CD4-positive, alpha-beta memory T cell (primary cell): ENCODE measurements at places on chromosomes 7 and 10.

DNA sequence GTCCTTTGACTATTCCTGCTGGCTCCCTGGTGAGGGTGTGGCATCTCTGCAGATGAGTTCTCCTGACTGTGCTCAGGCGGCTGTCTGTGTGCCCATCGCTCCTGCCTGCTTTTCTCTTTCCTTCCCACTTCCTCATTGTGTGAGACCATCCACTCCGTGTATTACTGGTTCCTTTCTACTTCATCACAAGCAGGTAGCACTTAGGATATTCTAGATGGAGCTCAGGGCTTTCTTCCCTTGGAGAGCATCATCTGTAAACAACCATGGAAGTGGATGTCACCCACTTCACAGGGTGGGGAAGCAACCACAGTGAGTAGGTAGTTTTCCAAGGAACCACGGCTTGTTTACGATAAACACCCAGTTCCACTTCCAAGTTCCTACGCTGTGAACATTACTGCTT, 15.7 kb downstream of the DNAJB6 start:
- DNase-seq: no peak

DNA sequence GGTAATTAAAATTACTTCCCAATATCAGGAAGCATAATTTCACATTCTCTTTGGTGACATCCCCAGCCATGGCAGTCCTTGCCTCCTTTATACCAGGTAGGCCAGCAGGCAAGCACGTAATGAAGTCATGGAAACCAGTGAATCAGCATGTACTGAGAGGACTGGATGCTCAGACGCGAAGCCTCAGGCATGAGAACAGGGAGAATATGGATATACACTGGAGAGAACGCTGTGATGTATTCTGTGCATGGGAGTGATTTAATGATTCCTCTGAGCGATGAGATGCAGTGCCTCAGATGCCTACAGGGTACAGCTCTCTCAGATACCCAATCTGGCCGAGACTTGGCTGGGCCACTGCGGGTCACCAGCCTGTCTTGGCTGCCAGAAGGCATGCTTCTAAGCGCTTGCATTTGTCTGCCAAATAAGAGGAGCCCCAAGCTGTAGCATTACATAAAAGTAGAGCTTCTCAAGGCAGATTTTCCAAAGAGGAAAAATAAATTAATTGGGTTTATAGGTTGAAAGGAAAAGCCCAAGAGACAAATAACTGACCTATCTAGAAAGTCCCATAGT, 238.1 kb downstream of the RELN start:
- DNase-seq: no peak

- no peak for DNase-seq
These were observed 7.8 kb upstream of the LAMB4 start for GRCh38 chr7:108137993-108138392.

- DNase-seq: no peak
These were observed 402.6 kb downstream of the SORCS1 start for GRCh38 chr10:106761906-106762305.

GRCh38 chr10:35336921-35337823, 863 bp downstream of the CCNY start:
- DNase-seq: no peak

GRCh38 chr7:13197501-13197900, 510.1 kb downstream of the ARL4A start:
- DNase-seq: no peak

DNA sequence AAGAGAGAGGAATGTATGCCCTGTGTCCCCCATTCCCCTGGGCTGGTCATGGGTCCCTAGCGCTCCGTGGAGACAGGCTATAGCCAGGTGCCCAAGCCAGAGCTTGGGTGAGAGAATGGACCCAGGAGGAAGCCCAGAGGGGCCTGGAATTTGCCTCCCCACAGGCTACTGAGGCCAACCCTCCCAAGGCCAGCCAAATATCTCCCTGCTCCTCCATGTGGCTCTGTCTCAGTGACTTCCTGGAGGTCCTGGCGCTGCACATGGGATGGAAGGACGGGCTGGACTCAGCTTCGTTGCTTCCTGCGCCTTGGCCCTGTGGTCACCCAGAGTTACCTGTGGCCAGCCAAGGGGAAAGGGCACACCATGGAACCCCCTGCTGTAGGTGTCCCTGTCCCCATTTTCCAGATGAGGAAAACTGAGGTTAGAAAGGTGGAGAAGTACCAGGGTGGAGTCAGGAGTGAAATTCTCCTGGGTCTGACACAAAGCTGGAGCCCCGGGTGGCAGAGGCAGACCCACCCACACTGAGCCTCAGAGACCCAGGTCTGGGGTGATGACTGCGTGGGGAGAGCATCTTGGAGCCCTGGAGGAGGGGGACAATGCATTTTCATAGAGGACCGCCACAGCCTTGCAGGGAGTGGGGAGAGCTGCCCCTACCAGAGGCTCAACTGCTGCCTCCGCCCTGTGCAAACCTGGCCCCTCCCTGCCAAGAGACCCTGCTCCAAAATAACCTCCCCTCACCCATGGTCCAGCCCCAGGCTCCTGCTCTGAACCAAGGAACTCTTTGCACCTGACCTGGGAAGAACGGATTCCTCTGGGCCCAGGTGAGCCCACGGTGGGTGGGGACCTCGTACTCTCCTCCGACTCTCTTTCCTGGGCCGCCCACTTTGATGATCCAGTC, 42.6 kb downstream of the TMEM270 start:
- DNase-seq: no peak

DNA sequence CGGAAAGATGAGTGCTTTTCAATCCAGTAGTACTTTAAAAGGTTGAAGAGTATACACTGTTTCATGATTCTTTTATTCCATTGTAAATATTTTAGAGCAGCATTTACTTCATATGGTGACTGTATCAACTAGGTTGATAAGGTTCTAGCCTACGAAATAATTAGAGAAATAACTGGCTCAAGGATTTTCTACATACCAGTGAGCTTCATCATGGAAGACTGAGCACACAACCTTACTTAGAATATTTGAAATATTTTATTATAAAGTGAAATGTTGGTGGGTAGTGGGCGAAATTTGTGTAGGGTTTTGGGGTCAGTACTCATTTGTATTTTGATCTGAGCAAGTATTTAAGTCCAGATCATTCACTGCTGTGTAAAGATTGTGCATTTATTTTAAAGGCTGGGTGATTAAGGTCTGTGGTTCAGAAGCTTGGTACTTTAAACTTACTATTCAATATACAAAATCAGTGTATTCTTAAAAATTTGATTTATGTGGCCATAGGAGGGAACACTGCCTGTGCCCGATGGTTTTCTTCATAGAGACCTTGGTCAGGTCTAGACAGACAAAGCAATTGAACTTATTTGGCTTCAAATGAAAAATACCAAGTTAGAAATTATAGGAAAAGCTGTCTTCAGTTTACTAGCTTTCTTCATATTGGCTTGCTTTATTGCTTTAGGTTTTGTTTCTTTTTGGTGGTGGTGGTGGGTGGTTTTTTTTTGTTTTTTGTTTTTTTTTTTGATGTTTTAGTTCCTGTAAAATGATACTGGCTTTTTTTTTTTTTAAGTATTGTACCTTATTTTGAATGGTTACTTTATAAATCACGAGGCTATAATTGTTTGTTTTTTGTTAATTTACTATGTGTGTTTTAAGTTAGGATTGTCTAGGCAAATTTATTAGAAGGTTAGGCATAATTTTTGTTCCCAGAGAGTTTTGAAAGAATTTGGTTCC, 3.0 kb downstream of the KMT2E start:
- no peak for DNase-seq

DNA sequence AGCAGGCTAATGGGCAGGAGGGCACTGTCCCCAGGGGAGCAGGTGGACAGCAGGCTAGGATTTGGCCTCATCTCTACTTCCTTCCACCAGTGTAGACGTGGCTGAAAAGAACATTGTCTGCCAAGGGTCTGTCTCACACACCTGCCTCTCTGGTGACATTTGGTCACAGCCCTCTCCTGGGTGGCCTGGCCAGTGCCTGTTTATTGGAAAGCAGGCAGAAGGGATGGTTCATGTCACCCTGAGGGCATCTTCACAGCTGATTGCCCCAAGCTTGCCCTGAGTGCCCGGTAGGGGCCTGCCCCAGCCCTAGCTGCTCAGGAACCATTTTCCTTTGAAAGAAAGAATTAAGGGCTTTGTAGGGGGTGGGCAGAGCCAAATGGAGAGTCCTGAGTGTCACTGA, 138.7 kb downstream of the C10orf105 start:
- no peak for DNase-seq

DNA sequence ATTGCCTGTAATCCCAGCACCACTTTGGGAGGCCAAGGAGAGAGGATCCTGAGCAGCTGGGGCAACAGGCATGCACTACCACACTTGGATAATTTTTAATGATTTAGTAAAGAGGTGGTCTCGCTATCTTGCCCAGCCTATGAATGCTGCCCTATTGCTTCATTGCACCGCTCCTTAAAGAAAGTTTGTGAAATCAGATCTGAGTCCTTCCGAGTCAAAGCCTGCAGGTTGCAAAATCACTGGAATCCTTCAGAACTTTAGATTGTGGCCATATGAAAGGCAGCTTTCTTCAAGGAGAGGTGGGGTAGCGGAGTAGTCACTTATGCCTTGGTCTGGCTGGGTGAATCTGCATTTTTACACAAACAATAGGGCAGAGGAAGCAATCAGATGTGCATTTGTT, 166.3 kb downstream of the ARHGAP12 start:
- DNase-seq: no peak

DNA sequence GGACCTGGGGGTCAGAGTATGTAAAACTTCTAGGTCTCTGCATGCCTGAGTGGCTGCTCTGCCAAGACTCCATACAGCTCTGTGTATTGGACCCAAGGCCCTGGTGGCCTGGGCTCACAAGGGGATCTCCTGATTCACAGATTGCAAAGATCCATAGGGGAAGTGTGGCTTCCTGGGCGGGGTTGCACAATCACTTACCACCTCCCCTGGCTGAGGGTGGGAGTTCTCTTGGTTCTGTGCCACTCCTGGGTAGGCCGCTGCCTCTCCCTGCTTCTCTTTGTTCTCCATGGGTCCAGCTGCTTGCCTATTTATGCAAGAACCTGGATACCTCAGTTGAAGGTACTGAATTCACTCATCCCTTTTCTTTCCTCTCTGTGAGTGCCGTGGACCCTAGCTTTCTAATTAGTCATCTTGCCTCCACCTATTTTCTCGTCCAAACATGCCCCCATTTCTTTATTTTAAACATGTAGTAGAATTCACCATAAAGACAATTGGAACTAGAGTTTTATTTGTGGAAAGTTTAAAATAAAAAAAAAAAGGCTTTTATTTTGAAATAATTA, 18.5 kb upstream of the AGR3 start:
- DNase-seq: no peak

DNA sequence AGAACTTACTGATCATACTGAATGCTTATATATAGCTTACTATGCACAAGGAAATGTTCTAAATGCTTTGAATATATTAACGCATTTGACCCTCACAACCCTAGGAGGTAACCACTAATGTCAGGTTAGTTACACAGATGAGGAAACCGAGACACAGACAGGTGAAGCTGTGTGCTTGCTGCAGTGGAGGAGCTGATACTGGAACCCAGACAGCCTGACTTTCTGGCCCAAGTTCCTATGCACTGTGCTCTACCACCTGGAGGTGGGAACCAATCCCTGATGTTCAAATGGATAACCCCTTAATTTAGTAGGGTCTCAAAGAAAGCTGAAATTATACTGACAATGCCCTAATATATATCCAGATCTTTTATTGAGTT, 119.6 kb downstream of the SORBS1 start:
- no peak for DNase-seq

DNA sequence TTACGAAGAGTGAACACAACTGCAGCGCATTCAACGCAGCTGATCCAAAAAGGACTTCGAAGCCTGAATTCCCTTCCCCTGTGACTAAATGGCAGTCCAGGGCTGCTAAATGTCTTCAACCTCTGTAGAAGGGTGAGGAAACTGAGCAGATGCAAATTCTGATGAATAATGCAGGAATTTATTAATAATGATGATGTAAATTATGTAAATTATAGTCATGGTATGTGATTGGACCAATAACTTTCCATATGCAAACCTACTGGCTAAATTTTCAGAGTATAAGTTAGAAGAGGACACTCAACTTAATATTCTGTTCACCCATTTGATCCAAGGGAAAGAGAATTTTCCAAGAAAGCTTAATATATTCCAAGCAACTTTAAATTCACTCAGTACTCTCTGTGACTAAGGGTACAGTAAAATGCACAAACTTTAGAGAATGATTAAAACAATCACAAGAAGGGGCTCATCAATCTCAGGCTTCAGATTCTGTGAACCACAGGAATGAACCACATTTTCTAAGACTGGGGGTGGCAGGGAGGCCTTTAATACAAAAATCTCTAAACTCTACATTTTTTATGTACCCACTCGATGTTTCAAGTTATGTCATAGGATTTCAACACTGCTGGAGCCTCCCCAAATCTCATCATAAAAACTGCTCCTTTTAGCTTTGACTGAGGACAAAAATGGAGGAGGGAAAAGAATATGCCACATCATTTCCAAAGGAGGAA, 3.5 kb downstream of the FGFR2 start:
- DNase-seq: no peak

DNA sequence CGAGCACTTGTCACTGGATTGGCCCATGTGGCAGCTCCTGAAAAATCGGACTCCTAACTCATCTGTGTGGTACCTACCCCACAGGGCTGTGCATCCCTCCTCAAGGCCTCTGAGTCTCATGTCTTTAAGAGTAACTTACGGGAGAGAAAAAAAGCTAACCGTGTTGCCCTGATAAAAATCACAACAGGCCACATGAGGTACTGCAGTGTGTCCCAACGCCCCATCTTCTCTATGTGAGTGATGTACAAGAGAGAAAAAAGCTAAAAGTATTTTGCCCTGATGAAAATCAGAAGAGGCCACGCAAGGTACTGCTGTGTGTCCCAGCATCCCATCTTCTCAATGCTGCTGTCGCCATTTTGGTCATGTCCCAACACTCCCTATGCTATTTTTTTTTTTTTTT, 41.2 kb upstream of the ADRB1 start:
- DNase-seq: no peak

- no peak for DNase-seq
These were observed 11.8 kb downstream of the SEM1 start for GRCh38 chr7:96697822-96698221.

DNA sequence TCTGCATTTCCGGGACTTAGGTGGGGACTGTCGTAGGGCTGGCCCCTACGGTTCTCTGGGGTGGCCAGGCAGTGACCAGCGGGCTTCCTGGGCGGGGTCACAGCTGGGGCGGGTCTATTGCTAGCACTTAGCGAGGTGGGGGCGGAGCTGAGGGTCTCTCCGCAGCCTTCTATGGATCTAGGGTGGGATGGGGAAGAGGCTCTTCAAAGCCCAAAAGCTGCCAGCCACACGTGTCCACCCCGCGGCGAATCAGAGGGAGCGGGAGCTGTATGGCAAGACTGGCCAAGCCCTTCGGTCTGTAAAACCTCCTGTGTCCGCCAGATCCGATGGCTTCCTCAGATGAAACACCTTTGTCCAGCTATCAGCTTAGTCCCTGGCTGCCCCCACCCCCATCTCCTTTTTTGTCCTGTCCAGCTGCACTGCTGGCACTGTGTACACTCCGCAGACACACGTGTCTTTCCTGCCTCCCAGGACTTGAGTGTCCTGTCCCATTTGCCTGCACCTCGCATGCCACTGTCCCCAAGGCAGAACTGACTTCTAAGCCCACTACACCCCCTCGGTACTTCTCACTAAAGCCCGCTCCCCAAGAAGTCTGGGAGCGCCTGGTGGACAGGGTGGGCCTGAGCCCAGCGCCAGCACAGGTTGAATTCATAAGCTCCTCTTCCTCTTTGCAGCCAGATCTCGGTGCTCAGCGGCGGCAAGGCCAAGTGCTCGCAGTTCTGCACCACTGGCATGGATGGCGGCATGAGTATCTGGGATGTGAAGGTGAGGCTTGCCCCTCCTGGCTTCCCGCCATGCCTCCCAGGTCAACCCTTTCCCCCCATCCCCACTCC, 14.8 kb downstream of the PDAP1 start:
- no peak for DNase-seq
